ENCODE measurements at places on chromosomes 6 and 20. TPM values are rescaled to one million over a fixed set of nuclear protein-coding genes. Genes with fewer than 3 reads are reported as not detected.

DNA sequence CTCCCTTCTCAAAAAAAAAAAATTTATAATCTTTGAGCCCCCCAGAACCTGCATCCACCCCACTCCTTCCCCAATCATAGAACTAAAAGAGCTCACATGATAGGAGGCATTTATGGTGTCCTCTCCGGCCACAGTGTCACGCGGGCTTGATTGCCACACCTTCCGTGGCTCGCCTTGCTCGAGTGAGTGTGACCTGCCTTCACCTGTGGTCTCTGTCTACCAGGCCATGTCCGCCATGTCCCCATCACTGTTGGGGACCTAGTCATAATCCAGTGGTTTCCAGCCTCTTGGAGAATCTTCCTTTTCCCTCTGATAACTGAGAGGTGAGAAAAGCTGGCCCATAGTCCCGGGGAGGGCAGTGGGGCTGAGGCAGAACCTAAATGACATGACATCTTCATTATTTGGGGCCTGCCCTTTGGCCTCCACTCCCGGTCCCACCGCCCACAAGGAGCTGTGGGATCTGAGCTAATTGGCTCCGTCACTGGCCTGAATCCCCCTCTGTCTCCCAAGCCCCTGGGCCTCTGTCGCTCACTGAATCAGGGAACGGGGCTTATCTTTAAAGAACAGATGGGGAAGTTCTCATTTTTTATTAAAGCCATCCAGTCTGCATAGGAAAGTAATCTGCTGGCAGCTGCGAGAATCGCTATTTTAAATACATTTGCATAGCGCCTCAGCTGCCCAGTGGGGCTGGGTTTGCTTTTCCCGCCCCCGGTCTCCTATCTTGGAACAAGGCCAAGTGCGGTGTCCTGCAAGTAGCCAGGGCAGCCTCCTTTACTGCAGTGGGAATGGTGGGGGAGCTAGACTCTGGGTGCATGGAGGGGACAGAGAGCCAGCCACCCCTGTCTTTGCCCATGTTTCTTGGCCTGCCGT lies 197.6 kb upstream of the PMEPA1 start:
- DNase-seq, result no peak

DDAH2 gene
- total RNA-seq, result 13.6 TPM

GRCh38 chr6:123668965-123669591 lies 32.3 kb upstream of the TRDN start:
- no peak for DNase-seq

GRCh38 chr6:166533205-166533824 lies 53.2 kb downstream of the RAMACL start:
- no peak for DNase-seq

SAMD3 gene
- total RNA-seq, result 49.6 TPM

GRCh38 chr20:11155156-11155756 lies 481.5 kb upstream of the JAG1 start:
- DNase-seq, result no peak

DNA sequence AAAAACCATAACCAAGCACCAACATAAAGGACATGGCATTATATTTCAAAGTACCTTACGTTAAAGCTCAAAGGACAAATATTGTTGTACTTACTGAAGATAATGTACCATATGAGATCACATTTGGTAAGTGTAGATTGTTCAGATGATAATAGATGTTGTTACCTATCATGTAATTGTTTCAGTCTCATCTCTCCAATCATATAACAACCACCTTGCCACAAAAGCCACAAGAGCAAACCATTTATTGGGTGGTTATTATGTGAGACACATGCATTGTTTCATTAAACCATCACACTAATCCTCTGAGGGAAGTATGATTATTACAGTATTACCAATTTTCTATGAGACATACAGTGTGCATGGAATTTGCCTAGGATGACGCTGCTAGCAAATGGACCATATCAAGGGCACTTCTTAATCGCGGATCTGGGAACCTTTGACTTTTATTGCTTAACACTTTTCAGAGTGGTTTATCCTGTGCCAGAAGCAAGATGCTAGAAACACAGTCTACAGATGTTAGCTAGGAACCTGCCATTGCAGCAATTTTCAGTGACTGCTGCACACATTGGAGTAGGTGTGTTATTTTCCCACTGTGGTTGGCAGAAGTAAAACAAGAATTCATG lies 149.8 kb upstream of the AKIRIN2 start:
- no peak for DNase-seq

ACOT8 gene
- total RNA-seq, result 23.9 TPM

GRCh38 chr20:46134716-46135115 lies 16.6 kb downstream of the CD40 start:
- DNase-seq, result no peak

- DNase-seq, result no peak
Observed at GRCh38 chr6:159053781-159054398, 9.1 kb upstream of the TAGAP start.

DNA sequence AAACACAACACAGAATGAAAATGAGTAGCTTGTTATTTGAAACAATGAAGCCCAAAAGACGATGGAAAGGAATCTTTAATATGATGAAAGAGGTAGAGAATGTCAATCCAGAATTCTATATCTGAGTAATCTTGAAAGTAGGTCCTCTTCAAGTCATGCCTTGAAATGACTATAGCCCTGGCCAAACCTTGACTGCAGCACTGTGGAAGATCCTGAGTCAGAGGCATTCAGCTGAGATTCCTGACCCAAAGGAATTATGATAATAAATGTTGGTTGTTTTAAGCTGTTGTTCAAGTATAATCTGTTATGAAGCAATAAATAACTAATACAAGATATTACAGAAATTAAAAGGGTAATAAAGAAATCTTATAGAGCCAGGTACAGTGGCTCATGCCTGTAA lies 64.8 kb downstream of the IBTK start:
- DNase-seq, result no peak

- DNase-seq, result no peak
Observed at GRCh38 chr20:40866056-40866455, 162.6 kb upstream of the TOP1 start.

CBLN4 gene
- not detected for total RNA-seq

DNA sequence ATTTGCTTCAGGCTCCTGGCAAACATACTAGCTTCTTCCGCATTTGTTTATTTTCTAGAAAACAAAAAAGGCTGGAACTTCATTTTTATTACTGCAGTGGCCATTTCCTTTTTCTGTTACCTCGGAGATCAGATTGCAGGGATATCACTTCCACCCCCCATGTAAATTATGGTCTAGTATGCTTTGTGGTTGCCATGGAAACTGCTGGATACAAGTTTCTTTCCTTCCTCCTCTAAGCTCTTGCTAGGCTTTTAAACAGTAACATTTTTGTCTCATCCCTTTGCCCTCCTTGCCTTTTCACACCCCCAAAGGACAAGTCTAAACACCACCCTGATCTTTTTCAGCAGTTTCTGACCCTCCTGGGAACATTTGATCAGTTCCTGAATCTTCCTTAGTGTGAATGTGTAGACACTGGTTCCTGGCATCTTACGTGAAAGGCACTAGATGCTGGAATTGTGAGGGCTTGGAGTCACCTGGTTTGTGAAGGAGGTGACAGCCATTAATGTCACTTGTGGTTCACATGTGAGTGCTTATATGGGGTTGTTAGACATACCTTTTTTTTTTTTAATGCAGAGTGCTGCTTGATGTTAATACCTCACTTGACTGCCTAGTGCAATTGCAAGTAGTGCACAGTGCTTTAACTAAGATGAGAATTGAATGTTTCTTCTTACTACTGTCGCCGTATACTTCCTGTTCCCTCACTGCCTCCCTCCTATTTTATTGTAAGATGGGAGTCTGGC lies 181.6 kb downstream of the JARID2 start:
- no peak for DNase-seq

DNA sequence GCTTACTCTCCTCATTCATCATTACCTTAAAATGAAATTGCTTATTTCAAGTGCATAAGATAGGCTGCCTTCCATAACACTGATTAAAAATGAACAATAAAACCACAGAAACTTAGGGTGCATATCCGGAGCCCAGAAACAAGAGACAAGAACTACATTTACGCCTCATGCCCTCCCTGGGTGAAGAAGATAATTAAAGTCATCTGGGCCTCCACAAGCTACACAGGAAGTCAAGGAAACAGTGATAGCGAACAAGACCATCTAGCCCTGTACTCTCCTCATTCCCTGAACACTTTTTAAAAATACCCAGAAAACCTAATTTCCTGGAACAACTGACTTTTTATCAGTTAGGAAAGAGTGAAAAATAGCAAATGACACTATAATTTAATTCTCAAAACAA lies 6.3 kb downstream of the SOD2 start:
- peak; percentile 65 for DNase-seq

POPDC3 gene
- not detected for total RNA-seq

GRCh38 chr6:107699697-107700325 lies 124.3 kb downstream of the SCML4 start:
- DNase-seq, result no peak

DNA sequence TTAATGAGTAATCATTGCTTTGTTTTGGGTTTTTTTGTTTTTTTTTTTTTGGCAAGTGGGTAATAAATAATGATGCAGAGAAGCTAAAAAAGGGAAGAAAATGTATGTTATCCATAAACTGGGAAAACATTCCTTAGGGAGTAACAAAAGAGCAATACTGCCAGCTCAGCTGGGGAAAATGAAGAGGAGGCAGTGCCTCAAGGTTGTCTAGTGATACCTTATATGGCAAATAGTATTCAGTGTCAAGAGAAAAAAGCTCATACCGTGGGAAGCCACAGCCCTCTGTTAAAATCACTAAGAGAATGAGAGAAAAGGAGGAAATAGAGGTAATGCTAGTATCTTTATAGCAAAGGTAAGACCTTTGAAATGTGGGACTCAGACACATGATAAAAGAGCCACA lies 47.1 kb upstream of the SMLR1 start:
- no peak for DNase-seq

DSP gene
- total RNA-seq, result not detected

- no peak for DNase-seq
Observed at GRCh38 chr20:41650231-41650948, 32.2 kb upstream of the CHD6 start.

GPLD1 gene
- total RNA-seq, result 1.7 TPM

- no peak for DNase-seq
Observed at GRCh38 chr6:31979238-31979898, 2.5 kb upstream of the C4A start.

DNA sequence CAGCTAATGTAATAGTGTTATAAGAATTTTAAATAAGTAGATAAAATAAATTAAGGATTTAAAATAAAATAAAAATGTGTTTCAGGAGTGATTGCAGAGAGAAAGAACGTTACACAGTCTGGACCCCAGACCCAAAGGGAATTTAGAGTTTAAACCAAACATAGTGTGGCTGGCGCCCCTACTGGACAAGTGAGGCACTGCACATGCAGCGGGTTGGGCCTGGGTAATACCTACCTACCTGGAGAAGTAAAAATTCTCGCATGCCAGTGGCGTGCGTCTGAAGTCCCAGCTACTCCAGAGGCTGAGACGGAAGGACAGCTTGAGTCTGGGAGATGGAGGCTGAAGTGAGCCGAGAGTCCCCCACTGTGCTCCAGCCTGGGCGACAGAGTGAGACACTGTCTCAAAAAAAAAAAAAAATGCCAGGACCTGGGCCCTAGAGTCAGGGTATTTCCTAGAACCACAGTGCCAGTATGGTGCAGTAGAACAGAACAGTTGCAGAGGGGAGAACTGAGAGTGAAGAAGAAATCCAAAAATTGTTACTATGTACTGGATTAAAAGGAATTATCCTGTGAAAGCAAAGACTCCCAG lies 71.4 kb upstream of the TCF21 start:
- no peak for DNase-seq

Measured in CD4-positive, CD25-positive, alpha-beta regulatory T cell (primary cell).